ENCODE measurements at places on chromosomes 5 and 9. TPM values are rescaled to one million over a fixed set of nuclear protein-coding genes. Genes with fewer than 3 reads are reported as not detected.

- no peak for ATAC-seq
Observed at GRCh38 chr9:22817181-22817580, 370.6 kb downstream of the DMRTA1 start.

- ATAC-seq, result no peak
Observed at GRCh38 chr5:886036-886435, 6.6 kb downstream of the BRD9 start.

GRCh38 chr5:109560554-109560953 lies 129.2 kb upstream of the MAN2A1 start:
- no peak for ATAC-seq

GRCh38 chr9:110555551-110556331 lies 23.8 kb downstream of the SVEP1 start:
- peak; percentile 91 for ATAC-seq

The CARD6 gene
- 9.4 TPM for total RNA-seq

Data from gastroesophageal sphincter (tissue), 4 donors.